ENCODE measurements at places on chromosomes 1 and 21.

DNA sequence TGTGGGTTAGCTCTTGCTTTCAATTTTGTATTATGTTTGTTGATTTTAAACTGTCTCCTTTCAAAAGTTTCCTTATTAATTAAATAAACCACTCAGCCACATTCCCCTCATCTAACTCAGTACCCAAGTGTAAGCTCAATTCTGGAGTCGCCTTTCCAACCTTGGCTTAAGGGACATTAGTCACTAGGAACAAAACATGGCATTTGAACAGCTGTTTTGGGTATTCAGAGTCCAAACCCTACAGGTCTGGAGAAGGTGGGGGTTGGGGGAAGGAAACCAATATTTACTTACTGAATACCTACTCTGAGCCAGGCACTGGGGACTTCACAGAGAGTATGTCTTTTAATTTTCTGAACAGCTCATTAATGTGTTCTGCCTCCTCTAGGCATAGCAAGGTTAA lies 117.2 kb upstream of the JUN start:
- no peak for DNase-seq

DNA sequence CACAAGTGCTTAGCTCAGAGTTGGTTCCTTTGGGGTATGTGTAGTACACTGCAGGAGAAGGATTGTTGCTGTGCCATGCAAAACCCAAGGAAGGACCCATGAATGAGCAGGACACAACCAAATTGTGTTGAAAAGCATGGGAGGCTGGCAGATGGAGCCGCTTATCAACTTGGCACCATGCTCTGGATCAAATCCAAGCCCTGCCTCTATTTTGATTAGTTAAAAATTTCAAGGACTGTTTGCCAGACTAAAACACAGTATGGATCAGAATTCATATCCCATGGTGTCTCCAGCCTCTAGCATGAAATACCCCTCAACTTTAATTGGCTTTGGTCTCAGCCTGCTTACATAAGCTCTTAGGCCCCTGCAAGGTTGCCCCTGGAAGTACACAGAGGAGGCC lies 27.8 kb downstream of the CCDC185 start:
- DNase-seq, result no peak

DNA sequence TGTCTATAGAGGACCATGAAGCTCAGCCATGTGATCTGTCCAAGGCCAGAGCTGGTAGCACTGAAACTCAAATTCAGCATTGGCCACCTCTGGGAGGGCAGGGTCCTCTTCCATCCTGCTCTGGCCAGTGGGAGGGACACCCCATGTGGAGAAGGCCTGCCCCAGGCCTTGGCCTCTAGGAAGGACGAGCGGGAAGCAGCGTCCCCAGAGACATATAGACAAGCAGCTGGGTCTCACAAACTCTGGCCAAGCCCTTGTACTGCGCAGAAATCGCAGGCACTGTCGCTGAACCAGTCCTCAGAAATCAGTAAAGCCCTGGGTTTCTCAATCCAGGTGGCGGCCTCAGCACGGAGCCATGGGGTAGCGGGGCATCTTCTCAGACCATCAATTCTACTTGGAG lies 180.7 kb downstream of the HIVEP3 start:
- no peak for DNase-seq

DNA sequence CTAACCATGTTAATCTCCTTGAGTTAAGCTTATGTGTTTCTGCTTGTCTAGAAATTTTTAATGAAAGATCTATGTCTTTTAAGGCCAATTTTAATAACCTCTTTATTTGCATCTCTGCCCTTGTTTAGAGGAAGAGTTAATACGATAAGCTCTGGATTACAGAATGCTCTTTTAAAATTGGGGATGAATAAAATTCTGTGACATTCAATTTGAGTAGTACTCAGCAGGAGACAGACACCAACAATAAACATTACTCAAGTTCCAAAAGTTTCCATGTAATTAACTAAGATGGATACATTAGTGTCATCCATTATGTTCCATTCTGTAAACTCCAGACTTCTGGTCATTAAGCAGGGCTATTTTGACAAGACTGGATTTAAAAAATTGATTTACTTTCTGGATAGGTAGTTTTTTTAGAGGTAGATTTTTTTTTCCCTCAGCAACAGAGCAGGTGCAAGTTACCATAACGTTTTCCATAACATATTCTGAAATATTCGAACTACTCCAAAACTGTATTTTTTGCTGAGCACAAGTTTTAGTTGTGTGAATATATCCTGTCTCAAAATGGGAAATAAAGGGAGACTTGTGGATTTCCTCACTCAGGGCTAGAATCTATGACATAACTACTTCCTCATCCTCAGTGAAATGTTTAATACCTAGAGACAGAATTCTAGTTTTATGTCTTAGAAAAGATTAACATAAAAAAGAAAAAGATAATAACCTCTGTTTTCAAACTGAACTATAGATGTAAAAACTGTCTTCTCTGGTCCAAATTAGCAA lies 221.7 kb downstream of the NEGR1 start:
- DNase-seq, result no peak

DNA sequence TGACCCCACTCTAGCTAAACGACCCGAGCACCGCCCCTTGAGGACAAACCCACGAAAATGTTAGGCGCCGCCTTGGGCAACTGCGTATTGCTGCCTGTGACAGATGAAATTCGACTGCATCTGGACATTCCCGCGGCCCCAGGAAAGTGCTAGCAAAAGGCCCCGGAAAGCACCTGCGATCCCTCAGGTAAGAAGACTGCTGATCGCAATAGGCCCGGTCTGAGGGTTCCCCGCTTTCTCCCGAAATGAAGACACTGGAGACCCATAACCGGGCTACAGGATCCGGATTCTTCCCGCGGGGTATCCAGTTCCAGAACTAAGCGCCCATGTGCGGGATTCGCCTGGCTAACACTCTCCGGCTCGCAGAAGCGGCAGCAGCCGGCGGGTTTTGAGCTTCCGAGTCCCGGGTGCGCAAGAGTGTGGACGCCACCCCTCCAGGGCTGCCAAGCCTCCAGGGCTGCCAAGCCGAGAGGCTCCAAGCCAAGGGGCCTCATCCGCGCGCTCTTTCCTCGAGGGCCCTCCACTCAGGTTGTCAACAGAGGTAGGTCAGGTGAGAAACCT lies 157.9 kb upstream of the NBPF11 start:
- DNase-seq, result no peak

DNA sequence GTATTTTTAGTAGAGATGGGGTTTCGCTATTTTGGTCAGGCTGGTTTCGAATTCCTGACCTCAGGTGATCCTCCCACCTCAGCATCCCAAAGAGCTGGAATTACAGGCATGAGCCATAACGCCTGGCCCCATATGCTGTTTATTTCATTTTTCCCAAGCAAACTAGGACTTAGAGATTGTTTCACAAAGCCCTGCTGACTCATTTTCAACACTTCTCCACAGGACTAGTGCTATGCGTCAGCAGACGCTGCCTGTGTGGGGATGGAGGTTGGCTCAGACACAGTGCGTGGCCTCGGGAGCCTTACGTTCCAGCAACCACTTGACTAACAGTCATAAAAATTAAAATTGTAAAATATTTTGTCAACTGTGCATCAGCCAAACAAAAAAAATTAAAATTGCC lies 22.7 kb downstream of the PKNOX1 start:
- no peak for DNase-seq

- peak; percentile 16 for DNase-seq
Measured at GRCh38 chr1:15296585-15297321, 49.7 kb downstream of the FHAD1 start.

- no peak for DNase-seq
Measured at GRCh38 chr1:2459757-2460156, 16.3 kb upstream of the PLCH2 start.

DNA sequence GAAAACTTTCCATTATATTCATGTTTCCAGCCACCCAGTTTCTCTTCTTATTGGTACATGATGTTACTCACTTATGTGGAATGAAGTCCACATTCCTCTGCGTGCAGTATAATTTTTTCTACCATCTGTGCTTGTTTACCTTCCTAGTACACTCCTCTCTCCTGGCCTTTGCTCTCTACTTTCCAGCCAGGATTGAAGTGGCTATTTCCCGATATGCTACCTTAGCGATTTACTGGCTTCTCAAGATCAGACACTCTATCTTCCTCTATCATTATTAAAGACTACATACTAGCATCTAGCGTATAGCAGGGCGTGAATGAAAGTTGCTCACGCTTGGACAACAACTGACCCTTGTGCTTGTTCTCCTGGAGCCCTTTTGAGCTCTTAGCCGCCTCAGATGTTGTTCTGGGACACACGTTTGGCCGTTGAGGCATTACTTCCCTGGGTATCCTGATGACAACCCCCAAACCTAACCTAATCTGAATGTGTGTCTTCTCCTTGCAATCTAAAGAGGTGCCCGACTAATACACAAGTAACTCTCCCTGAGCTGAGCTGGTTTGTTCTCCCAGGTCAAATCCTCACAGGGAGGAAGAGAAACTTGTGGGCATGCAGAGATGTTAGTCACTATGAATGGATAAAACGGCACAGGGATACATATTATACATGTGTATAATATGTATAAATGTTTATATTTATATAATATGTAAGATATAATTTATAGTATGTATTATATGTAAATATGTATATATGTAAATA lies 13.4 kb upstream of the MTARC2 start:
- no peak for DNase-seq

DNA sequence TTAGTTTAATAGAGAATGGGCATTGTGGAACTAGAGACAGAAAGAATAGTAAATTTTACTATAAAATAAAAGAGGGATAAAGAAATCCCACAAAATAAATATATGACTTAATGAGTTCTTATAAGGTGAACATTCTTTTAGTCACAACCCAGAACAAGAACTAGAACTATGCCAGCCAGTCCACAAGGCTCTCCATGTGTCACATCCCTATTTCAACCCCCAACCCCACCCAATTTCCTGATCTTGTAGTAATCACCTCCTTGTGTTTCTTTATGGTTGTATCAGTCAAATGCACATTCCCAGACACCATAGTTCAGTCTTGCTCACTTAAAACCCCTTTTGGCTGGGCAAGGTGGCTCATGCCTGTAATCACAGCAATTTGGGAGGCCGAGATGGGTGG lies 662.3 kb upstream of the CAMK1G start:
- peak; percentile 32 for DNase-seq

- no peak for DNase-seq
Measured at GRCh38 chr1:2611031-2611501, 21.8 kb downstream of the MMEL1 start.

DNA sequence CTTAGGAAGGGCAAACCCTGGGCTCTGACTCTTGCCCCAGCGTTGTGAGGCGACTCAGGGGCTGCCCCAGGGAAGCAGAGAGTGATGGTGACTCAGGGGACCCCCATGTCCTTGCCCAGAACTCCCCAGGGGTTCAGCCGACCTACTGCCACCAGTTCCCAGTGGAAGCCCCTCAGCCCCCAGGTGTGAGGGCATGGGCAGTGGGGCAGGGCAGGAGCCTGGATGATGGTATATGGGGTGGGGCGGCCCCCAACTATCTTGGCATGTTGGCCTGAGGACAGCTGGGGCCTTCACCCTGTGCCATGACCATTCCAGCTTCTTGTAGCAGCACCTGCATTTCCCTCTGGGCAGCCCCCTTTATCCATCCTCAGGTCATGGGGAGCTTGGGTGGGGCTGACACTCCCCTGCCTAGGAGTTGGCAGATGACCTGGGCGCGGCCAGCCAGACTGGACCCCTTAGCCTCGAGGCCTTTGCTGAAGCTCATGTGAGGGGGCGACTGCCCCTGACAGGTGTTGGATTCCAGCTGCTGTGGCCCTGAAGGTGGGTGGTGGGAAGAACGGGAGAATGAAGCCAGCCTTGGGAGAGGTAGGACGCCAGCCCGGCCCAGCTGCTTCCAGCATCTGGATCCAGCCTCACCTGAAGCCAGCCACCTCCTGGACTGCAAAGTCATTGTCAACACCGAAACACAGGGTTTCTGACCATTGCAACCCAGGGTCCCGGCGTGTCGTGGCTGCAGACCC lies 1.8 kb upstream of the FNDC10 start:
- DNase-seq, result no peak

DNA sequence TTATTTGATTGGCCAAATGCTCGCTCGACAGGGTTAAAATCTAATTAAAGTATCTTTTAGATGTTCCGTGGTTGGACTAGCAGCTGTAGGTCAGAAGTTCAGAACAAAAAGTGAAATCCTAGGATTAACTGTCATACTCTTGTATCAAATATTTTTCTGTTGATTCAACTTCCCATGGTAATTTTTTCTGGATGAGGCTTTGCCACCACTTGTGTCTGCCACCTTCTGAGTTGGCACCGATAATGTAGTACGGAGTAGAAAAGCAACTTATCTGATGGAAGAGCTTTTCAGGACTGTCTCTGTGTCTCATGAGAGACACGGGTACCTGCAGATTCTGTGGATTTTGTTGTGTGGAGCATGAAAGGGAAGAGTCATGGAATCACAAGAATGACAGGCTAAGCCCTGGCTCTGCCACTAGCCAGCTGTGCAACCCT lies 44.6 kb upstream of the CNN3 start:
- peak; percentile 57 for DNase-seq

- DNase-seq, result peak; percentile 28
Measured at GRCh38 chr1:23019863-23020625, 776 bp downstream of the KDM1A start.

- no peak for DNase-seq
Measured at GRCh38 chr1:150577557-150578271, 1.7 kb downstream of the MCL1 start.

DNA sequence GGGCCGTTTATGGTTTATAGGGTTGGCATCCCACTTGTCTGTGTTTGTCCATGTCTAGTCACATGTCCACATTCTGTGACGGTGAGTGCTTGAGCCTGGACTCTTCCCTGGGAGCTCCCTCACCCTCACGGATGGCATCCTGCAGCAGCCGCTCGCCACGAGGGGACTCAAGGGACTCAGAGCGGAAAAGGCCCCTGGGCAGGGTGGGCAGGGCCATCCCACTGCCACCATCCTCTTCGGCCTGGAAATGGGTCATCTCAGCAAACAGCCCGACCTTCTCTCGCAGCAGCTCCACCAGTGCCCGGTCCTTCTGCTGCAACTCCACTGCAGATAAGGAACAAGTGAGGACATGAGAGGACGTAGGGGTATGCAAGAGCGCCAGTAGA lies 11.1 kb downstream of the RXFP4 start:
- no peak for DNase-seq

DNA sequence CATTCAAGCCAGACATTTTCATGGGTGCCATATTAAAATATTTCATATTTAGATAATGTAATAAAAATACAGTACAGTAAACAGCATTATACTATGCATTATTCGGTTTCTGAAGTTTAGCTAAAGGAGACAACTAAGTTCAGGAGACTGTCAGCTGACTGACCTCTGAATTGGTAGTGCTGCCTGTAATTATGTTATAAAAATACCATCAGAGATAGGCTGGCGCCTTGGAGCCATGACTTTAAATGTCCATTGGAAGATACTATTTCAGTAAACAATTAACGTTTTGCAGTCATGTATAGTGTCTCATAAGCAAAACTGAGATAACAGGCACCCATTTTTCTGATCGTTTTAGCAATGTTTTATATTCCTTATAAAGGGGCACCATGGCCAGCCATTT lies 11.3 kb upstream of the RAB29 start:
- DNase-seq, result no peak

GRCh38 chr1:119276558-119276957 lies 92.0 kb upstream of the HAO2 start:
- DNase-seq, result no peak

DNA sequence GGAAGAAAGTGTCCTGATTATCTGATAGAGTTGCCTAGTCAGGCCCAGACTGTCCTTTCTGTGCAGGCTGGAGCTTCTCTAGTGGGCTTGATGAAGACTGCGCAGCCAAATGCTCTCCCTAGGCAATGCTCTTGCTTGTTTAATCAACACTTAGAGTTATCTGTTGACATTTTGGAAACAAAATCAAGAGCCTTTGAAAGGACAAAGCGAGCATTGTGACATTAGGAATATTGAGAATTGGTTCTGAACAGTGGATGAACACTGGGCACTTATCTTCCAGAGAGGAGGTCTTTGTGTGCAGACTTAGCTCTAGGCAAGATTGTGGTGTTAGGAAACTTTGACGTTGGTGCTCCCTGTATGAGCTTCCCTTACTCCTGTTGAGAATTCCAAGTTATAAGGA lies 94.5 kb downstream of the DNTTIP2 start:
- DNase-seq, result no peak
